ENCODE measurements at places on chromosomes 1 and 21. TPM values are rescaled to one million over a fixed set of nuclear protein-coding genes. Genes with fewer than 3 reads are reported as not detected.
A peak's percentile ranks its signal among the peaks of the same experiment; 100 is the strongest.

GRCh38 chr1:195637539-195637938, 970.7 kb downstream of the KCNT2 start:
- no peak overlapping the region for H3K4me3 ChIP-seq
- H3K27me3 ChIP-seq: no peaks in the 10 kb centered on the region
- H3K36me3 ChIP-seq: no peaks in the 10 kb centered on the region
- H3K4me1 ChIP-seq: no peaks in the 10 kb centered on the region
- no peak overlapping the region for H3K27ac ChIP-seq

DNA sequence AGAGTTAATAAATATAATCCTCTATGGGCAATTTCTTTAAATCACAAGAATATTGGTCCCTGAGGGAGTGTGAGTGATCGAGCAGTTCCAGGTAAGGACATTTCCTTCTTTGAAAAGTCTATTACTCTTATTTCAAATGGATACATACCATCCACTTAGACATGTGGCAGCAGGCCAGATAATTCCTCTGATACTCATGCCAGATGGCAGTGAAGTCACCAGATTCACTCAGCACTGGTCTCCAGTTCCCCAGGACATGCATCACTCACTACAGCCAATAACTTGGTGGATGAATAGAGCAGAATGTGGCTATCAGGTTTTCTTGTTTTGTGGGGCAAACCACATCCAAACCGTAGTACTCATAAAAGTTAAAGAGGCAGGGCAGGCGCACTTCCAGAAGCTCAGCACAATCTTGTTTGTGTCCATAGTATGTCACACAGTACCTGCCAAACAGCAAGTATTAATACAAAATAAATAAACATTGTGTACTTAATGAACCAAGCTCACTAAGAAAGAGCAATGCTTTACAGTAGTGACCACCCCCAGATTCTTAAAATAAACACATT, 74.2 kb upstream of the CD53 start:
- peaks cover 24% of the 10 kb centered on the region for H3K27me3 ChIP-seq
- no peak for DNase-seq
- no peaks in the 10 kb centered on the region for H3K4me1 ChIP-seq
- H3K4me3 ChIP-seq: no peak overlapping the region

GRCh38 chr1:104953555-104953954, 1203.9 kb downstream of the AMY1C start:
- DNase-seq: no peak
- no peaks in the 10 kb centered on the region for H3K36me3 ChIP-seq
- no peak overlapping the region for H3K4me3 ChIP-seq

DNA sequence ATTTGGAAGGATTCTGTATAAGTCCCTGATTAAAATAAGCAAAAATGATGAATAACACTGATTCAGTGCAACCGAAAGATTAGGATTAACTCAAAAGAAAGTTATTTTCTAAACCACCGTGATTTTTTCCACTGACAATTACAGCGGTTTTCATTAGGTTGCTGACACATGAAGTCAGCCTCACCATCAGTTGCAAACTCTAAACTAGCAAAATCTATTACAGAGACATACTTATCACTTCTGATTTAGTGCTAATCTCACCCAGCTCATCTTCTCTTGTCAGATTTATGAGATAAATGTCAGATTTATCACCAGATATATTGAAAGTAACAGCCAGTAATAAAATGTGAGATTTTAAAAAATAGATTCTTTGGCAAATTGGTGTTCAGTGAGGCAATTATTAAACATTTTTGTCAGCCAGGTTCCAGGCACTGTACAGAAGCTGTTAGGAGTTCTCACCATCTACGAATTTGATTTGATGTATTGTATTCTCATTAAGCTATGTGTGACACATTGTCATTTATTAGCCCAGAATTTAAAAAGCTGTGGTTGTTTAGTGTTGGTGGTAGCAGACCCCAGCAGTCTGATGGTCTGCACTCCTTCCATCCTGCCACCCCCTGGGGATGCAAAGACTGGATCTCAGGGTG, 37.3 kb upstream of the LGALS8 start:
- H3K4me3 ChIP-seq: no peak overlapping the region
- H3K4me1 ChIP-seq: no peaks in the 10 kb centered on the region
- no peak for DNase-seq
- H3K27ac ChIP-seq: no peak overlapping the region
- H3K36me3 ChIP-seq: no peaks in the 10 kb centered on the region

- no peak overlapping the region for H3K4me3 ChIP-seq
- H3K27me3 ChIP-seq: no peaks in the 10 kb centered on the region
- no peak overlapping the region for H3K27ac ChIP-seq
- H3K4me1 ChIP-seq: no peaks in the 10 kb centered on the region
- no peak for DNase-seq
- H3K36me3 ChIP-seq: no peaks in the 10 kb centered on the region
Measured at GRCh38 chr1:187759825-187760333, 931.1 kb downstream of the PLA2G4A start.

- no peak overlapping the region for H3K27ac ChIP-seq
- no peaks in the 10 kb centered on the region for H3K4me1 ChIP-seq
- H3K4me3 ChIP-seq: no peak overlapping the region
- peaks cover 36% of the 10 kb centered on the region for H3K27me3 ChIP-seq
Measured at GRCh38 chr1:202692959-202693555, 17.2 kb downstream of the SYT2 start.

DNA sequence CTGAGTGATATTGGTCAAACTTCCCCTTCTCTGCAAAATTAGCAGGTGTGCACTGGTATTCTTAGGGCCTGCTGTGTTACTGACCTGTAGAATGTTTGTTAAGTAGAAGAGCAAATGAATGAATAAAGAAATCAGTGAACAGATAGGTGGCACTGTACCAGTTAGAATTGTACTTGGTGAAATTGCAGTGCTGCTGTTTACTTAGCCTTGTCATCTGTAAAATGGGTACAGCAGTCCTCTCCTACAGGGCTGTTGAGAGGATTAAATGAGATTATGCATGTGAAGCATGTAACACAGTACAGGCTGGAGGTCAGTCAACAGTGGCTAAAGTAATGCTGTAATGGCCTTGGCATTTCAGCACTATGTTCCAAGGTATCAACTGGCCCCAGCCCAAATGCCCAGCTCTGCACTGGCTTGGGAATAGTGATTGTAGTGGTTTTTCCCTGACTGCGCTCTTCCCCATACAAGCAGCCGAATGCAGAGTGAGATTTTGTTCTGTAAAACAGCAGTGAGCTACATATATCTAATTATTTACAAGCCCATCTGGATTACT, 10.5 kb downstream of the VANGL1 start:
- H3K4me1 ChIP-seq: peaks cover 31% of the 10 kb centered on the region
- peaks cover 61% of the 10 kb centered on the region for H3K36me3 ChIP-seq
- DNase-seq: peak; percentile 22
- H3K27me3 ChIP-seq: no peaks in the 10 kb centered on the region

- H3K4me3 ChIP-seq: no peak overlapping the region
- H3K27ac ChIP-seq: no peak overlapping the region
- peaks cover 11% of the 10 kb centered on the region for H3K4me1 ChIP-seq
Measured at GRCh38 chr1:56570924-56571372, 8.4 kb downstream of the PLPP3 start.

GRCh38 chr1:97792655-97793054, 128.2 kb downstream of the DPYD start:
- H3K4me3 ChIP-seq: no peak overlapping the region
- no peaks in the 10 kb centered on the region for H3K27me3 ChIP-seq
- no peak overlapping the region for H3K27ac ChIP-seq
- no peaks in the 10 kb centered on the region for H3K4me1 ChIP-seq
- DNase-seq: no peak

- H3K27ac ChIP-seq: no peak overlapping the region
- DNase-seq: peak; percentile 59
- no peaks in the 10 kb centered on the region for H3K4me1 ChIP-seq
- H3K27me3 ChIP-seq: no peaks in the 10 kb centered on the region
Measured at GRCh38 chr1:225711236-225711937, 58.5 kb upstream of the ENAH start.

- no peak overlapping the region for H3K4me3 ChIP-seq
- no peaks in the 10 kb centered on the region for H3K4me1 ChIP-seq
- DNase-seq: no peak
- H3K27ac ChIP-seq: peak overlapping the region; percentile 91
- H3K27me3 ChIP-seq: no peaks in the 10 kb centered on the region
Measured at GRCh38 chr21:20661246-20661645, 337.0 kb upstream of the NCAM2 start.

GRCh38 chr1:183812128-183812527, 7.2 kb downstream of the RGL1 start:
- H3K4me3 ChIP-seq: no peak overlapping the region
- no peaks in the 10 kb centered on the region for H3K36me3 ChIP-seq
- peaks cover 4% of the 10 kb centered on the region for H3K4me1 ChIP-seq
- peak overlapping the region; percentile 88 for H3K27ac ChIP-seq
- peaks cover 51% of the 10 kb centered on the region for H3K27me3 ChIP-seq
- DNase-seq: no peak

DNA sequence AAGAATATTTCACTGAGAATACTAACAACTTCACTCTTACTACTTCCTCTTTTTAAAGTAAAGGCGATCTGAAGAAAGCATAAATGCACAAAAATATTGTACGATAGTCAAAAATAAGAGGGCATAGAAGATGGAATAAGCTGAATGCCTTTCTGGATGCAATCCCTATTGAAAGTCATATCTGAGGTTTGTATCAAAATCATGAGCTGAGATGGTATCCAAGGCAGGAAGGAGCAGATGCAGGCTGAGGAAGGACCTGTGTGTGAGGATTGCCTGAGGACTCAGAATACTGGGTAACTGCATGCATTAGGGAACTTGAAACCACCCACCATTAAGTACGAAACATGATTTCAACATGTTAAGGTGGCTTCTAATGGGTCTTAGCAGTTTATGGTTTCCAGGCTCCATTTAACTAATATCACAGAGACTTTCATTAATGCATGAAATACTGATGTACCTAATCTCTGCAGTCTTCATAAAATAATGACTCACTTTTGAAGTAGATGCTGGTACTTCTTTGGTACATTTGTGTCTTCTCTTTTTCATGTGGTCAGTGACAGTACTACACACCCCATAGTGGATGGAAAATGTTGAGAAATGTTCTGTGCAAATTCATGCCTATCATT, 29.6 kb upstream of the RGS1 start:
- no peaks in the 10 kb centered on the region for H3K4me1 ChIP-seq
- no peak overlapping the region for H3K27ac ChIP-seq
- no peak overlapping the region for H3K4me3 ChIP-seq
- H3K27me3 ChIP-seq: no peaks in the 10 kb centered on the region
- no peak for DNase-seq

The HRNR gene
- not detected for total RNA-seq

DNA sequence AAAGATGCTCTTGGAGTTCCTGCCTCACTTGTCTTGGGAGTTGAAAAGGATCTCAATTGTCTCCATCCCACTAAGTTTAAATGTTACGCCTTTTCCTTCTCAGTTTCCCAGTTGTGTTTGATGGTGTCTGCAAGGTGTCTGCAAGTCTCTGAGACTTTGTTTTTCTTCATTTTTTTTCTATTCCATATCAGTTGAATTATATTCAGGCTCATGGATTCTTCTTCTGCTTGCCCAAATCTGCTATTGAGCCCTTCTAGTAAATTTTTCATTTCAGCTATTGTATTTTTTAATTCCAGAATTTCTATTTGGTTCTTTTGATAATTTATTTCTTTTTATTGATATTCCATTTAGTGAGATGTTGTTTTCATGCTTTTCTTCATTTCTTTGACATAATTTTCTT, 47.4 kb upstream of the TSHB start:
- no peaks in the 10 kb centered on the region for H3K4me1 ChIP-seq
- no peaks in the 10 kb centered on the region for H3K36me3 ChIP-seq
- H3K4me3 ChIP-seq: peak overlapping the region; percentile 5
- no peaks in the 10 kb centered on the region for H3K27me3 ChIP-seq
- DNase-seq: no peak

DNA sequence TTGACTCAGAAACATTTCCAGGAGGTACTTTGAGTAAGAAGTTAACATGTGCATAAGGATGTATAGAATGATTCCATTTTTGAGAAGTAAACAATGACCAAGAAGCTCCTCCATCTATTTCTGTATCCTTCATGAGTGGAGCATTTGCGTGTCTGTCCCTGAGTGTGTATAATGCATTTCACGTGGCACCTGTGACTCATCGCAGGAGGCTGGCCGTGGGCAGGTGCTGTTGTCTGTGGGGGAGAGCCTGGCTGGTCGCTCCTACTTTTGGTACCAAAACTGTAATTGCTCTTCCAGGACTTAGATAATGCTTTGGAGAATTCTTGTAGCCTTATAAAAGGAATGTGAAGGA, 16.5 kb downstream of the SLC37A1 start:
- no peak overlapping the region for H3K4me3 ChIP-seq
- H3K36me3 ChIP-seq: no peaks in the 10 kb centered on the region
- H3K4me1 ChIP-seq: peaks cover under 1% of the 10 kb centered on the region
- H3K27ac ChIP-seq: no peak overlapping the region
- no peak for DNase-seq

The ZNF695 gene
- total RNA-seq: 16.4 TPM

- no peak overlapping the region for H3K4me3 ChIP-seq
- DNase-seq: peak; percentile 89
- H3K27me3 ChIP-seq: no peaks in the 10 kb centered on the region
- H3K27ac ChIP-seq: no peak overlapping the region
- H3K36me3 ChIP-seq: no peaks in the 10 kb centered on the region
- peaks cover 3% of the 10 kb centered on the region for H3K4me1 ChIP-seq
Measured at GRCh38 chr1:7646981-7647901, 123.9 kb upstream of the VAMP3 start.

The SH2D2A gene
- 2.4 TPM for total RNA-seq
